ENCODE measurements at places on chromosomes 16 and 17.
A peak's percentile ranks its signal among the peaks of the same experiment; 100 is the strongest.

- DNase-seq: no peak
Measured at GRCh38 chr16:82201926-82202325, 31.9 kb upstream of the MPHOSPH6 start.

DNA sequence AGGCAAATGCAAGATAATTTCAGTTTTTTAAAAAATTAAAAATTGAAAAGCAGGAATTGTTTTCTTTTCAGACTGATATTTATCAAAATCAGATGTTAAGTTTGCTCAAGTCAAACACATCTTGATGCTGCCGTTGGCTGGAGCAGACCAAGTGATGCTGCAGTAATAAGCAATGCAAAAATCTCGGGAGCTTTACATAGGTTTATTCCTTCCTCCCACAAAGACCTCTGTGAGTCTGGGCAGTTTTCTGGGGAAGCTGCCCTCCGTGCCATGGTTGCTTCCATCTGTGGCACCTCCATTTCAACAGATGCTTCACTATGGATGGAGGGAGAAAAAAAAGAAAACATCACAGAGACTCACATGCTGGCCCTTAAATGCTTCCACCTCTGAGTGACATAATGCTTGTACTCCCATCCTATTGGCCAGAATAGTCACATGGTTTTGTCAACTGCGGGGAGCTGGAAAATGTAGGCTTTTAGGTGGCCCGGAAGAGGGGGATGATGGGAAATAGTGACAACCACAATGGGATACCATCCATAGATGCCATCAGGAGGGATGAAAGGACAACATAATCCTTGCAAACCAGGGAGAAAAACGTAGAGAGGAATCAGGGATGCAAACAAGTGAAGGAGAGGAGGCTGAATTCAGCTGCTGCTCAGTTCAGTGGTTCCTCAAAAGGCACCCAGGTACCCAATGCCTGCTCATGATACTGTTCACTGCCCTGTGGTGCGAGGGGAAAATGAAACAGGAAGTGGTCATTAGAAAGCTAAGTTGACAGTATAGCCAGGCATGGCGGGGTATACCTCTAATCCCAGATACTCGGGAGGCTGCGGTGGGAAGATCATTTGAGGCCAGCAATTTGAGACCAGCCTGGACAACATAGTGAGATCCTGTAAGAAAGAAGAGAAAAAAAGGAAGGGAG is 13.5 kb upstream of the ERCC4 start:
- no peak for DNase-seq

DNA sequence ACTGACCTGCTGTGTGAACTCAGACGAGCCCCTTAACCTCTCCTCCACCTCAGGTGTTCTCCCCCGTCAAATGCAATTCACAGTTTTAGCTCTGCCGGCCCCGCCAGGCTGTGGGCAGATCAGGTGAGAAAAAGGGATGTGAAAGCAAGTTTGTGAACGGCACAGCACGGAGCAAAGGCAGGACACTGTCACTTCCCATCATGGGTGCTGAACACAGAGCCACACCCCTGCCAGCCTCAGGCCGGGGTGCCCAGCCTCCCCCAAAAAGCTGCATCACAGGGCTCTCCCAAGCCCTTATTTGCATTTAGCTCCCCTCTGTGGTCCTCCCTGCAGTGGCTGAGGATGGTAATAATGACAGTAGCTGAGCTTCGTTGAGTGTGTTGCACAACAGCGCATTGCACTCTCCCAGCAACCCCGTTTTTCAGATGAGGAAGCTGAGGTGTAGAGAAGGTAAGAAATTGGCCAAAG is 88.8 kb upstream of the TNRC6C start:
- no peak for DNase-seq

DNA sequence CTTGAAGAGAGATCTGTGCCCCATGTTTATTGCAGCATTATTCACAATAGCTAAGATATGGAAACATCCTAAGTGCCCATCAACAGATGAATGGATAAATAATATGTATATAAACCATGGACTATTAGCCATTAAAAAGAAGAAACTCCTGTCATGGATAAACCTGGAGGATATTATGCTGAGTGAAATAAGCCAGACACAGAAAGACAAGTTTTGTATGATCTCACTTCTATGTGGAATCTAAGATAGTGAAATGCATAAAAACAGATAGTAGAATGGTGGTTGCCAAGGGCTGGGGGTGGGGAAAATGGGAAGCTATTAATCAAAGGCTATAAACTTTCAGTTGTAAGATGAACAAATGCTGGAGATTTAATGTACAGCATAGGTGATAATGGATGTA is 19.9 kb upstream of the HEATR6 start:
- DNase-seq: no peak

GRCh38 chr16:13036600-13036999 is 135.2 kb downstream of the SHISA9 start:
- DNase-seq: peak; percentile 9

DNA sequence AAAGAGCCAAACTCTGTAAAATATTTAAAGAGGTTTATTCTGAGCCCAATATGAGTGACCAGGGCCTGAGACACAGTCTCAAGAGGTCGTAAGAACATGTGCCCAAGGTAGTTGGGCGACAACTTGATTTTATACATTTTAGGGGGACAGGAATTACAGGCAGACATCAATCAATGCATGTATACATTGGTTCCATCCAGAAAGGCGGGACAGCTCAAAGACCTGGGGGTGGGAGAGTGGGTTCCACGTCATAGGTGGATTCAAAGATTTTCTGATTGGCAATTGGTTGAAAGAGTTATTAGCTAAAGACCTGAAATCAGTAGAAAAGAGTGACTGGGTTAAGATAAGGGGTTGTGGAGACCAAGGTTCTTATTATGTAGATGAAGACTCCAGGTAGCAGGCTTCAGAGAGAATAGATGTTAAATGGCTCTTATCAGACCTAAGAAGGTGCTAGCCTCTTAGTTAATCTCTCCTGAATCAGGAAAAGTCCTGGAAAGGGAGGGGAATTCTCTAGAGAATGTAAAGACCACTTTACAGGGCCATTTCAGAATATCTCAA is 32.4 kb downstream of the HSBP1 start:
- no peak for DNase-seq

- DNase-seq: no peak
Measured at GRCh38 chr17:40130352-40131042, 8.7 kb downstream of the MSL1 start.

DNA sequence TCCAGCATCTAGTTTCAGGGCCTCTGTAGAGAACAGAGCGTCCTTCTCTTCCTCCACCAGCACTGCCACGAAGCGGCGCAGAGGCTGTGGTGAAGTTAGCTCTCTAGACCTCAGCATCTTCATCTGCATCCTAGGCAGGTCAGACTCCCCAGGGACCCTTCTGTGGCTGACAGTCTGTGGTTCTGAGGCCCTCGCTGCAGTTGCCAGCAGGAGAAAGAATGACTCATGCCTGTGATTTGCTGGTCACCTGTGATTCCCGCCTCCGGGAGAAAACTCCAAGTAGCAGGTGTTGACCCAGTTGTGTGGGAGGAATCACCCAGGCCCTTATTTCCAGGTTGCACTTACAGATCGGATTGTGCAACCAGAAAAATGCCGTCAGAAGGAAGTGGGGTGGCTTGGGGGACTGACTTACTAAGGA is 117.3 kb upstream of the CACNG5 start:
- DNase-seq: no peak
